ENCODE measurements at places on chromosomes 5 and 9. TPM values are rescaled to one million over a fixed set of nuclear protein-coding genes. Genes with fewer than 3 reads are reported as not detected.

DNA sequence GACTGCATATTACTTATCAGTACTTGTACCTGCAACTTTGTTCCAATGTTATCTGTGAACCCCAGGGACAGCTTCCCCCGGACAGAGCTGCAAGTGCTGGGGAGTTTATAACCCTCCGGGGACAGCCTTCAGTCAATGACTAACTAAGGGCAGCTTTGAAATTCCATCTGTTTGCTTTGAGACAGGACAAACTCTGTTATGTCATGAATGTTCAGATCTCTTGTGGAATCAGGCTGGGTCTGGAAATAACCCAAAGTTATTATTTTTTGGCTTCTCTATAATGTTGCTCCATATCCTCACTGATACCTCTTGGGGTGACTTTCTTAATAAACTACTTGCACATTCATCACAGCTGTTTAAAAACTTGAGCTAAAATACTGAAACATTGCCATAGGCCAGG, 617.5 kb upstream of the TLE4 start:
- H3K27me3 ChIP-seq: no peaks in the 10 kb centered on the region
- DNase-seq: no peak
- H3K27ac ChIP-seq: no peak overlapping the region
- H3K36me3 ChIP-seq: no peaks in the 10 kb centered on the region

- H3K4me3 ChIP-seq: no peak overlapping the region
- no peak for DNase-seq
- peaks cover 2% of the 10 kb centered on the region for H3K36me3 ChIP-seq
Observed at GRCh38 chr5:180294913-180295555, 3.2 kb upstream of the MAPK9 start.

DNA sequence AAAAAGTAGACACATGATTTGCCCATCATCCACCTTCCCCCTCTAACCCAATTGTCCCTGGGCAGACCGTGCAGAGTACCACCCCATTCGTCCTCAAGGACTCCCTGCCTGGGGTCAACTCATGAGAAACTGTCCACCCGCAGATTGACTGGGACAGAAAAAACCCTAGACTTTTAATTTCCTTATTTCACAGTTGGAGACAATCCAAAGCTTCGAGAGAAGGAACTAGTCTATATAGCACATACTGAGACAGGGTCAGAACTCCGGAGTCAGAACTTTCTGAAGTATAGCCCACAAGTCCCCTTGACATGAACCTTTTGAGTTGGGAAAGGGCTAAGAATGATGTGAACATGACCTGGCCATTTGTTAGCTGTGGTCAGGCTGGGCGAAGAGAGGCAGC, 7.5 kb upstream of the GPX3 start:
- no peak overlapping the region for H3K27ac ChIP-seq
- H3K4me3 ChIP-seq: no peak overlapping the region
- H3K4me1 ChIP-seq: peaks cover 4% of the 10 kb centered on the region
- peaks cover 3% of the 10 kb centered on the region for H3K36me3 ChIP-seq
- no peak for DNase-seq

EXOC3 gene
- 86.3 TPM for total RNA-seq

GRCh38 chr9:69577123-69577522, 95.0 kb downstream of the APBA1 start:
- DNase-seq: no peak
- peaks cover 26% of the 10 kb centered on the region for H3K27me3 ChIP-seq
- H3K27ac ChIP-seq: no peak overlapping the region
- H3K36me3 ChIP-seq: no peaks in the 10 kb centered on the region
- no peak overlapping the region for H3K4me3 ChIP-seq
- H3K4me1 ChIP-seq: no peaks in the 10 kb centered on the region

DNA sequence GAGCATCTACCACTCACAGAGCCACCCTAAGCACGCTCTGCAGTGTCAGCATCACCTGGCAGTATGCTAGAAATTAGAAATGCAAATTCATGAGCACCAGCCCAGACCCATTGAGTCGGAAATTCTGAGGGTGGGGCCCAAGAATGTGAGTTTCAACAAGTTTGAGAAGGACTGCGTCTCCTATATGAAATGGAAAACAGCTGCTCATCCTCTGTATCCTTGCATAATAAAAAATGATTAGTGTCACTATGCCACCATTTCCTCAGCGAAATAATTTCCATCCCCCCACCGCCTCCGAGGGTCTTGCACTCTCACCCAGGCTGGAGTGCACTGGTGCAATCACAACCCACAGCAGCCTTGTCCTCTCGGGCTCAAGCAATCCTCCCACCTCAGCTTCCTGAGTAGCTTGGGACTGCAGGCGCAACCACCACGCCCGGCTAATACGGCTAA, 1.3 kb upstream of the IQGAP2 start:
- H3K36me3 ChIP-seq: peaks cover 2% of the 10 kb centered on the region
- peak overlapping the region; percentile 99 for H3K27ac ChIP-seq
- H3K27me3 ChIP-seq: no peaks in the 10 kb centered on the region
- H3K4me3 ChIP-seq: peak overlapping the region; percentile 98

C9orf43 gene
- 0.47 TPM for total RNA-seq

DNA sequence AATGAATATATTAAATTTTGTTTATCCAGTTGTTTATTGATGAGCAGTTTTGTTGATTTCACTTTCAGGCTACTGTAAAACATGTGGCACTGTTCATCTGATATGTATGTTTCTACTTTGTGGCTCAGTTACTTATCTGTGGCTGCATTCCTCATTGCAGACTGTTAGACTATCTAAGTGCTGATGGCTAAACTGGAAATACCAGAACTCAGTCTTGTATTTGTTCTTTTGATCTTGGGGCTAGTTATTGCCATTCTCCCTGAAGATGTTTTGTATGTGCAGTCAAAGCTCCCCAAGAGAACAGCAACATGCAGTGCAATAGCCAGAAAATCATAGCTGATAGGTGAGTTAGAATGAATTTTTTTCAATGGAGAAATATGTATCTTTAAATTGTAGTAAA, 162.2 kb downstream of the GADD45G start:
- peaks cover 2% of the 10 kb centered on the region for H3K36me3 ChIP-seq
- H3K27ac ChIP-seq: no peak overlapping the region
- H3K4me1 ChIP-seq: peaks cover 6% of the 10 kb centered on the region
- H3K4me3 ChIP-seq: no peak overlapping the region
- DNase-seq: no peak
- H3K27me3 ChIP-seq: no peaks in the 10 kb centered on the region

GRCh38 chr9:120592210-120592609, 12.2 kb upstream of the CDK5RAP2 start:
- H3K4me1 ChIP-seq: no peaks in the 10 kb centered on the region
- no peaks in the 10 kb centered on the region for H3K36me3 ChIP-seq
- no peaks in the 10 kb centered on the region for H3K27me3 ChIP-seq
- H3K4me3 ChIP-seq: no peak overlapping the region
- DNase-seq: no peak

DNA sequence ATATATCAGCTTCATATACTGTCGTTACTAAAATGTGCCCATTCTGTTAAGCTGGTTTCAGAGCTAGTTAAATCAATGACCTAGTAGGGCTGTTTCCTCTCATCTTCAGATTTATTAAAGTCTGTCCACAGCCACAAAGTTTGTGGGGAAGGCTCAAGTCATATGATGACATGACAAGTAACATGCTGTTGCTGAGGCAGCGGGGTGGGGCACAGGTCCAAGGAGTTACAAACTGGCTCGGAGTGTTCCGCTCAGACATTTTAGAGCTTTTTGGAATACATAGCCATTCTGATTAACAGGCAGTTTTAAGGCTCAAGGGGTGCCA, 2.7 kb upstream of the ANP32B start:
- no peak for DNase-seq
- no peak overlapping the region for H3K4me3 ChIP-seq
- peaks cover 18% of the 10 kb centered on the region for H3K4me1 ChIP-seq
- no peaks in the 10 kb centered on the region for H3K27me3 ChIP-seq

PCDHB14 gene
- not detected for total RNA-seq

DNA sequence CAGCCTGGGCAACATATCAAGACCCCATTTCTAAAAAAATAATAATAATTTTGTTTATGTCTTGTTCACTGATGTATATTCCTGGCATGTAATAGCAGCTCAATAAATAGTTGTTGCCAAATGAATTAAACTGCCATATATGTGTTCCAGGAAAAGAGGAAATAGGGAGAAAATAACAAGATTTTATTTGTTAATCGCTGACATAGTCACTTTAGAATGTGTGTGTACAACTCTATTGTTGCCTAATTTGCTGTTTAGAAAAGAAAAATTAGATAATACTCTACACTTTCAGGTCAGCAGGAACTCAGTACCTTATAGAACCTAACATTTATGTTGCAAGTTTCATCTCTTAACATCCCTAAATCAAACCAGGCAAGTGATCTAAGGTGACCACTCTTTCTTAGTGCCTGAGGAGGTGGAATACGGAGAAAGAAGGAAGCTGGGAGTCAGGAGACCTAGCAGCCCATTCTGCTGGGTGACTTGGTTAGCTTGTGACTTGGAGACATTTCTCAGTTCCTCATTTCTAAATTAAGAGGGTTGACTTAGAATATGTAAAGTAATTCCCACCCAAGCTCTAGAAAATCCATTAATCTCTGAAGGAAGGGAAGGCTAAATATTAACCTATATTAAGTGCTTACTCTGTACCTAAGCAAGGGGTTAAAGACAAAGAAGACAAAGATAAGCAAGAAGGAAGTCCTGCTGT, 110.3 kb upstream of the IQGAP2 start:
- no peaks in the 10 kb centered on the region for H3K27me3 ChIP-seq
- DNase-seq: no peak
- no peaks in the 10 kb centered on the region for H3K36me3 ChIP-seq
- H3K4me1 ChIP-seq: peaks cover 6% of the 10 kb centered on the region

DNA sequence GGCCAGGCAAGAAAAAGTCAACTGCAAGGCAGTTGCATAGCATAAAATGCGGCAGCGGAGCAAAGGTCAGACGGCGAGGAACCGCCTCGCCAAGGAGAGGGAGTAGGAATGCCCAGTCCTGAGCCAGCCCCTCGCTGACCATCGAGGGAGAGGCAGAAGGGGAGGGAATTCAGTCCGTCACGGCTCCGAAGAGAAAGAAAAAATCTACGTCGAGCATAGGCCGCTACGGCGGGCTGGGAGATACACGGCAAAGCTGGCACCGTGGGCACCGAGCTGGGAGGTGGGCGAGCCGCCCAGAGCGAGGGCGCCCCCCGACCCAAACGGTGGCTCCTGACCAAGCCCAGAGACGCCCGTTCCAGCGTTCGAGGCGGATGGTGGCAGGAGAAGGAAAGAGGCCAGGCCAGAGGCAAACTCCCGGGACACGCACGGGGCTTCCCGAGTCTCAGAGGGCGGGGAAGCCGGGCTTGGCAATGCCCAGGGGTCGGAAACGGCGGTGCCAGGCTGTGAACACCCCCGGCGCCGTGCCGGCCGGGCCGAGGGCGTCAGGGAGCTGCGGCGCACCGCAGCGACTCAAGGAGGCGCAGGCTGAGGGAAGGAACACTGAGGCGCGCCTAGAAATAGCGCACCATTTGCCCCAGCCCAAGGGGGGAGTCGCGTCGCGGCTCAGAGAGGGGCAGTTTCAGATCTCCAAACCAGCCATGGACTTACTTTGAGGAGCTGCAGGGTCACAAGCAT, 518 bp downstream of the SPRY4 start:
- peaks cover 4% of the 10 kb centered on the region for H3K36me3 ChIP-seq
- no peak overlapping the region for H3K27ac ChIP-seq
- peaks cover 29% of the 10 kb centered on the region for H3K4me1 ChIP-seq
- peaks cover 65% of the 10 kb centered on the region for H3K27me3 ChIP-seq
- peak overlapping the region; percentile 88 for H3K4me3 ChIP-seq

- H3K27ac ChIP-seq: no peak overlapping the region
- no peak overlapping the region for H3K4me3 ChIP-seq
- H3K27me3 ChIP-seq: peaks cover 41% of the 10 kb centered on the region
- peaks cover 2% of the 10 kb centered on the region for H3K36me3 ChIP-seq
Observed at GRCh38 chr9:700365-701282, 140.9 kb upstream of the DMRT1 start.

GABRA1 gene
- total RNA-seq: 0.10 TPM

DNA sequence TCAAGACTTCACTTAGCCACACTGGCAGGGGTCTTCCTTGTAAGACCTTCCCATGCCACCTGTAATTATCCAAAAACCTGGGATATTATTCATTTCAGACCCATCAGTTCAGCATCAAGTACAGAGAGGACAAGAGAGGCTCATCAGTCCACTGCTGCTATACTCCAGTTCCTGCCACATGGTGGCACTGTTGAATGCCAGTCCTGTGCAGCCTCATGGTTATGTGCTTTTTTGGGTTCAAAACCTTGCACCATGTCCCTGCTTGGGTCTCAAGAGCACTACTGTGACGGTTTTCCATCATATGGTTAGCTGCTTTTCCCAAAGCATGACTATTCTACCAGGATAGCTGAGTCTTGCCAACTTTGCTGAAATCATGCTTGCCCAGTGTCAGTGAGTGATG, 8.5 kb downstream of the PTGS1 start:
- H3K36me3 ChIP-seq: peaks cover 3% of the 10 kb centered on the region
- no peak overlapping the region for H3K4me3 ChIP-seq
- peaks cover 28% of the 10 kb centered on the region for H3K27me3 ChIP-seq
- DNase-seq: no peak
- peaks cover 4% of the 10 kb centered on the region for H3K4me1 ChIP-seq

UGT3A2 gene
- total RNA-seq: not detected

Data from T-helper 17 cell (primary cell).